ENCODE measurements at places on chromosomes 12 and 14.

- DNase-seq = no peak
Observed at GRCh38 chr14:24417832-24418491, 11.5 kb downstream of the CBLN3 start.

DNA sequence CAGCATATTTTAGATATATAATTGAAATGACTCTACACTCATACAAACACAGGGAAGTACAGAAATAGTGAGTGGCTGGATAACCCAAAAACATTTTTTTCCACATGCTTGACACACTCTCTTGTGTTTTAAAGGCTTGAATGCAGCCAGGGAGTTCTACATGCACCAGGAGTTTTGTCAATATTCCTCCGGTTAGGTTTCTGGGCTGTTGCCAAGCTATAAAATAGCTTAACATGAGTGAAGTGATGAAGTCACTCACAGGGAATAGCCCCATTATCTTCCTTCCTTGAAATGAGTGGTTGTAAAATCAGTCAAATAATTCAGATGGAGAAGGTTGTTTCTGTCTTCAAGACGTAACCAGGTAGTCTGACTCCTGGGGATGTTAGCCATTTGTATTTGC lies 582.7 kb downstream of the SLC6A15 start:
- DNase-seq = no peak

- DNase-seq = no peak
Observed at GRCh38 chr12:47986291-47986660, 18.0 kb downstream of the COL2A1 start.

GRCh38 chr14:99192028-99192621 lies 79.9 kb downstream of the BCL11B start:
- no peak for DNase-seq

- DNase-seq = no peak
Observed at GRCh38 chr12:120951-121350, 54.4 kb downstream of the IQSEC3 start.

DNA sequence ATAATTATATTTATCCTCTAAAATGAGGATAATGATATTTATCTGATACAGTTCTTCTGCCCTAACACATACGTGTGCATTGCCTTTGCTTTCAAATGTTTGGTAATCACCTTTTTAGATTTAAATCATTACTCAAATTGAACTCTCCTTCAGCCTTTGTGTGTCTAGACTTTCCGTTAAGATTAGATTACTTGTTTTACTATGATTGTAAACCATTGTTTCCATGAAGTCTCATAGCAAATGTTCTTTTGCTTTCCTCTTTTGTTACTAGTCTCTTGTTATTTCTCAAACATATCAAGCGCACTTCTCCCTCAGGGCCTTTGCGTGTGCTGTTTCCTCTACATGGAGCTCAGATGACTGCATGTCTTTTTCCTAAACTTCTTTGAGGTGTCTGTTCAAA lies 63.7 kb downstream of the ETV6 start:
- no peak for DNase-seq

- peak; percentile 91 for DNase-seq
Observed at GRCh38 chr14:30243207-30243606, 315.6 kb upstream of the PRKD1 start.

- no peak for DNase-seq
Observed at GRCh38 chr12:103814436-103814835, 26.6 kb downstream of the NT5DC3 start.

DNA sequence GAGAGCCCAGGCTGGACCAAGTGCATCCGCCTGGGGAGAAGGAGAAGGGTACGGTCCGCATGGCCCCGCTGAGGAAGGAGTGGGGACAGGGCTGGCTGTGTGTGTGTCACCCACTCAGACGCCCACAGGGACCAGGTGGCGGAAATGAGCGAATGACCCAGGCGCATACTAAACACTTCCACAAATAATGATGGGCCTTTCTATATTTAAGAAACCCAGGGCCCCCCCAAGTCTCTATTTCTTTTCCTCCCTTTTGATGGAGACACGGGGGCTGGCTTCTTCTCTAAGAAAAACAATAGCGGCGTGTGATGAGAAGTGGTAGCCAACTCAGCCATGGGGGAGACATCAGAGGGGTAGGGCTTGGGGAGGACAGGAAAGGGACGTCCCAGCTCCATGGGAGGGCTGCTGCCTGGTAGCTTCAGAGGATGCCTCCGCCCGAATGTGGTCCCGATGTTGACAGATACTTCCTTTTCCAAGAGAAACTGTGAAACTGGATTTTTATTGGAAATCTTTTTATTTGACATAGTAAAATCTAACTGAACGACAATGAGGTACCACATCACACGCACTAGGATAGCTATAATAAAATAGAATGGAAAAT lies 6.3 kb upstream of the MAP1LC3B2 start:
- no peak for DNase-seq

GRCh38 chr14:103549361-103550311 lies 12.8 kb downstream of the BAG5 start:
- DNase-seq = no peak

DNA sequence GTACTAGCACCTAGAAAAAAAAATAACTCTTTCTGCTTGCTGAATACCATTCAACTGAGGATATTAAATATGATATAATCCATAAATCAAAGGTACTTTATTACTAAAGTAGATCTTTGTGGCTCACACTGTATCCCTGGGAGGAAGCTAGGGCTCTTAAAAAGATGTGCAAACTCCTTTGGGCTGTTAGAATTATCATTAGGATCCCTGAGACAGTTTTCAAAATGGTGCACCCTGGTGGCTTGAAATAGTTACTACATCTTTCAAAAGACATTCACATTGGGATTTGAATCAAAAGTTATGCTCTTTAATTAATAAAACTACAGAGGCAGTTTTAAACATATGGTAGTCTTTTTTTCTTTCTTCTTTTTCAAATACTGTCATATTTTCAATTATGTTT lies 228.5 kb upstream of the G2E3 start:
- no peak for DNase-seq

DNA sequence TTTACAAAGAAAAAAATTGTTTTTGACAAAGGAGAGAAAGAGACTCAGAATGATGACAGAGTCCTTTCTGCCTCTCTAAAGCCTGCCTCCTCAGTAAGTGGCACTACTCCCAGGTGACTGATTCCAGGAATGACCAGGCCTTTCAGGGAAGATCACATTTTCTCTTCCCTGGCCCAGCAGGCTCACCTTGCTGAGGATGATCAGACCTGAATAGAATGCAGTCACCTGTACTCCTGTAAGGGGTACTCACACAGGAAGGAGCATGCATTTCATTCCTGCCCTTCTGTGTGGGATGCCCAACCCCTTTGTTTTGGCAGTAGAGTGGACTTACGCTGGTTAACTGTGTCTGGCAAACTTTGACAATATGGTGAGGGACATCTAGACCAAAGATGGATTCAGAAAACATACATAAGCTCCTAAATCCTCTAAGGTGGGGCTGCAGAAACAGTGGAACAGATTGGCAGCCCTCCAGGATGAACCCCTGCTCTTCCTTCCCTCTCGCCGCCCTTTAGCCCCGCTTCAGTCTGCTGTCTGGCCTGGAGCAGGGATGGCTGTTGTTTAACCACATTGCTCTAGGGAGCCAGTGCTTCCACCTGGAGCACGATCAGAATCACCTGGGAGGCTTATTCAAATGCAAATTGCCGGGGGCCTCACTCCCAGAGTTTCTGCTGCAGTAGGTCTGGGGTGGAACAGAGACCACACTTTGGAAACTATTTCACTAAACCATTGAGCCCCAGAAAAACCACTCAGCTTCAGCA lies 29.8 kb downstream of the ERG28 start:
- no peak for DNase-seq

DNA sequence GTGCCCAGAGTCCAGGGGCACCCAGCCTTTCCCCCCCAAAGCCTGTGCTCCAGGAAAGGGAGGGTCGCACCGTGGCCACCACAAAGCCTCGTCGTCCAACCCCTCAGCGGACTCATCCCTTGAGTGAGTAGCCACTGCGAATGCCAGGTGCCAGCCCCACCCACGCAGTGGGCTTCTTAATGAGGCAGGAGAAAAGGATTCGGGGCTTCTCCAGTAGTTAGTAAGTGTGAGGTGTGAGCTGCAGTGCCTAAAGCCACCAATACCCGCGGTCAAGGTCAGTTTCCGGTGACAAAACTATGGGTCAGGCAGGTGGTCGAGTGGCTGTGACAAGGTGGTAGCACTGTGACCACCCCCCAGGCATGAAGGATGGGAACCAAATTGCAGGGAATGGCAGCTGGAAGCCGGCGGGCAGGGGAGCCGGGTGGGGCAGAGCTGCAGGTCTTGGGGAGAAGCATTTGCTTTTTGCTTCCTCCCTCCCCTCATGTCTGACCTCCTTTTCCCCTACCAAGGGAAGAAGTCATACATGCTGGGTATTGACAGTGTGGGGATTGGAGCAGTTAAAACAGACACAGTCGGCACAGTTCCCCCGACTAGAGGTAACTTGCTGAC lies 8.0 kb downstream of the RAN start:
- no peak for DNase-seq

- no peak for DNase-seq
Observed at GRCh38 chr12:46159309-46159901, 109.4 kb downstream of the SLC38A1 start.

DNA sequence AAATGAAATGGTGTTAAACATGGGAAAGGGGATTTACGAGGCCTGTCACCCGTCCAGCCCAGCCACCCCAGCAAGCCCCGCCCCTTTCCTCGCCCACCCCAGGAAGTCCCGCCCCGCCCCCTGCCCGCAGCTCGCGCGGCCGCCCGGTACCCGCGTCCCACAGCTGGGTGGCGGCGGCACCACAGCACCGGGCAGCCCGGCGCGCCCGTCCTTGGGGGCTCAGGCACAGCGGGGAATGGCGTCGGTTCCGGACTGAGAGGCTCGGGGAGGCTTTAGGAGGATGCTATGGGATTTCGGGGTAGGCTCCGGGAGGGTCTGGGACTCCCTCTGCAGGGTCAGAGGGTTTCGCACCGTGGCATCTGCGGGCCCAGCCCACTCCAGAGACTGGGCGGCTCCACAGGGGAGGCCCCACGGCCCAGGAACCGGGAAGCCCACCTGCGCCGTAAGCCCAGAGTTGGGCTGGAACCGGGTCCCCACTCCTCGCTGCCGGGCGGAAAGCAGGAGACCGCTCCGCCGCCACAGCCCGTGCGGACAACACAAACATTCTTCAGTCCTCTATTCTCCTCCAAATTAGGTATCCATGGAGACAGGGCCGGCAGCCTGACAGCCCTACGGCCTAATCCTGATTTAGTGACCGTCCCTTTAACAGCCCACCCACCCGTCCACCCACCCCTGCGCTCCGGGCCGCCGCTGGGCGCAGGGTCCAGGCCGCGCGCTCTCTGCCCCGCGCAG lies 1.4 kb downstream of the FIGNL2 start:
- DNase-seq = no peak

- DNase-seq = peak; percentile 74
Observed at GRCh38 chr12:16165506-16165905, 112.0 kb downstream of the SLC15A5 start.

DNA sequence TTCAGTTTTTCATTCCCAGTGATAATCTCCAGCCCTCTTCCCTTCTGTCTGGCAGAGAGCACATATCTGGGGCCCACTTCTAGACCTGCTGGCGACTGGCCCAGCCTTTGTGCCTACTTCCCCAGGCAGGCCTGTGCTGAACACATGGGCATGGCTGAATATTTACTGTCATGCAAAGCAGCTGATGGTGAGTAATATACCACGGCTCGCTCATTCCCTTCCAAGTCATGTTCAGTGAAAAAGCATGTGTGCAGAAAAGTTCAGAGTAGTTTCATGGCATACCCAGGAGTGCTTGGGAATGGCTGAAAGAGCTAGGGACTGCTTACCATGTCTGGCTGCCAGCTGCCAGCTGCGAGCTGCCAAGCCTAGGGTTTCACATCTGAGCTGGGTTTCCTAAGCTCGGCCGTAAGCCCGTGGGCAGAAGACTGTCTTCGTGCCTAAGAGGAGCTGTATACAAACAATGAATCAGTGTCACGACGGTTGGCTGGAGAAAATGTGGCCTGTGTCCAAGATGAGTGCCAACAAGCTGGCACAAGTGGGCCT lies 179.9 kb upstream of the PELI2 start:
- DNase-seq = no peak

DNA sequence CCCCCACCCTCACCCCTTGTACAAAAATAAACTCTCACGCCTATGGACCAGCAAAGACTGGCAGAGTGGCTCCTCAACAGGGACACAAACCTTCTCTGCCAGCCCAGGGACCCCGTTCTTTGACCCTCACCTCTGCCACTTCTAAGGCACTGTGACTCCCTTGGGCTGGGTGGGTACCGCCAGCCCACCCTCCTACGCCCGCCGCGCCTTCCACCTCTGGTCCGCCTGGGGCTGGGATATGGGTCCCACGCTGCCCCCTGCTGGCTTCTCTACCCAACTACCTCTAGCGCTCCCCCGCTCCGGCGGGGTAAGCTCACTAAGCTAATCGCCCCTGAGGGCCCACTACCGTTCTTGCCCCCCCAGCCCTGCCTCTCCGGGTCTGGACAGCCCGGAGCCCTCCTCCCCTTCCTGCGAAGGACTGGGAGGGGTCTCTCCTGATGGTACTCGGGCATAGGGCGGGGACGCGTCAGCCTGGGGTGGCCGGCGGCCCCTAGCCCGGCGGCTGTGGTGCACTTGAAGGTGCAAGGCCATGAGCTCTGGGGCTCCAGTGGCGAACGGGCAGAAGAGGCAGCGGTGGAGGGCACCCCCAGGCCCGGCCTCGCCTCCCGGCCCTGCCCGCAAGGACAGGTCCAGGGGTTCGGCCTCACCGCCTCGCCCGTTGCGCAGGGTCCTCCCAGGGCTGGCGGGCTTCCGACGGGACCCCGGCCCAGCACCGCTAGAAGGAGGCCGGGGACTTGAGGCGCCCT lies 8.1 kb downstream of the ZNF219 start:
- DNase-seq = no peak

- DNase-seq = no peak
Observed at GRCh38 chr12:28512876-28513275, 322.6 kb downstream of the CCDC91 start.

- DNase-seq = no peak
Observed at GRCh38 chr14:96156804-96157760, 47.6 kb upstream of the BDKRB2 start.

DNA sequence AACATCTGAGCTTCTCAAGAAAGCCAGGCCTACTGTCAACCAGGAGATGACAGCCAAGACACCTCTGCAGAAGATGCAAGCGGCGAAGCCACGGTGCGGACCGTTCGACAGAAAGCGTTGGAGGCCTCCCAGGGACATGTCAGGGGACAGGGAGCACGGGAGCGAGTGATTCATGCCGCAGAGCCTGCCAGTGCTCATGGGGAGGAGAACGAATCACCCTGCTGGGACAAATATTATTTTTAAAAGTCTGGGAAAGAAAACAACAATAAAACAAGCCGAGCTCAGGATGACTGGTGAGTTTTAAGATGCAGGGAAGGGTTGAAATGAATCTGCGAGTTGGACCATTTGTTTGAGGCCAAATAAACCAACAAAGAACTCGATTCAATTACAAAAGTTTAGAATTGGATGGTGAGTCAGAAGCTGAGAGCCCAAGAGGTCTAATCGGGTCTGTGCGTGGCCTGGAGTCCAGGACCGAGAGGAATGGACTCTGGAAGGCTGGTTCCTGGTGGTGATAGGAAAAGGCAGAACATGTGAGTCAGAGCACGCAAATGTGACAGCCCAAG lies 91.0 kb downstream of the RBM19 start:
- no peak for DNase-seq

DNA sequence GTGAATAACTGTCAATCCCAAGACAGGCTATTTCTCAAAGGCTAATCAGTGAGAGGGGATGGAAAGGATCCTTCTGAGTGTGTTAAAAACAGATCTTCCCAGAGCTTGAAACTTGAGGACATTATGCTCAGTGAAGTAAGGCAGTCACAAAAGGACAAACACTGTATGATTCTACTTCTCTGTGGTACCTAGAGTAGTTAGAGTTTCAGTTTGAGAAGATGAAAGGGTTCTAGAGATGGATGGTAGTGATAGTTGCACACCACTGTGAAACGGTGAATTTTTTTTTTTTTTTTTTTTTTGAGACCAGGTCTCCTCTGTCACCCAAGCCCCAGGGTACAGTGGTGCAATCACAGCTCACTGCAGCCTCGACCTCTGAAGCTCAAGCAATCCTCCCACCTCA lies 133.8 kb downstream of the SAMD4A start:
- DNase-seq = no peak

Measured in NCI-H1417 treated with DMSO at 0.1 percent for 48 hours (cell line).